ENCODE measurements at places on chromosomes 2 and 18.

GRCh38 chr2:6412533-6413091 is 453.1 kb downstream of the CMPK2 start:
- DNase-seq, result no peak

DNA sequence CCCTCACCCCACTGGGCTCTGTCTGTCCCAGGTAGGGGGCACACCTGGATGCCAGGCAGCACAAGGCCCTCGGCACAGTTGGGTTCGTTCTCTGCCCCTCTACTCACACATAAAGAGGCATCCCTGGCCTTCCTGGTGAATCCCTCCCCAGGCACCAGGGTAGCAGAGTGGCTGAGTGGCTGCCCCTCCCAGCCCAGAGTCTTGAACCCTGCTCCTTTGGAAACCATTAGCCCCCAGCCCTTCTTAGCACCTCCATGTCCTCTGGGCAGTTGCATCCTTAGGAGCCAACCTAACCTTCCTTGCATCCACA is 2.0 kb downstream of the GPC1 start:
- no peak for DNase-seq

DNA sequence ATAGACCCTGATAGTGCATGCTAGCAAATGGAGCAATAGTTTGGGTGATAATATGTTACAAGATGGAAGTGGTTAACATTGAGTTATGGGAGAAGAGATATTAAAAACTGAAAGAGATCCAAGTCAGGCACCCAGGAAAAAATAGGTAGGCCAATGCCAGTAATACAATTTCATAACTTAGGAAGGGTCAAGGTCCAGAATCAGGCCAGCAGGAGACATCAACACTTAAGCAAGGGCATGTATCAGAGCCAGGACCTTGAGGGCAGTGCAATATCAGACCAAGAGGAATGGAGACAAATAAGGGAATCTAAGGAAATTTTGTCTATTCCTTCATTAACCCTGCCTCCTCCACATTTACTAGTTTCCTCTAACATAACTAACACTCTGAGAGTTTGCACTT is 124.1 kb upstream of the NYAP2 start:
- DNase-seq, result no peak

GRCh38 chr18:36126668-36127067 is 2.5 kb downstream of the SLC39A6 start:
- DNase-seq, result no peak

DNA sequence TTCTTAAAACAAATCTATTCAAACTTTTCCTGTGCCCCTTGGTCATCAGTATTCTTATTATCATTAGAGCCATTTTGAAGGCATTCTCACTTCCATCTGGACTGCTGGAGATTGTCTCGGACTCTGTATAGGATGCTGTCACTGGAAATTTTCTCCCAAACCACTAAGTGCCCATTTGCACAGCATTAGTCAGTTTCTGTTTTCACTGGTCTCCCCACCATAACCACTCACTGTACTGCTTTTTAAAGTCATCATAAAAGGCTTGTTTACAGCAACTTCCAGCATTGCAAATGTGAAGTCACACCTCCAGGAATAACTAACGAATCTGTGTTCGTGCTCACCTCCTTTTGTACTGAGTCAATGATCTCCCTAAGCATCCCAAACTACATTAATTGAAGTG is 150.9 kb upstream of the SERTAD2 start:
- DNase-seq, result no peak
